D721Med (cell line): ENCODE measurements at places on chromosomes 4 and X.

DNA sequence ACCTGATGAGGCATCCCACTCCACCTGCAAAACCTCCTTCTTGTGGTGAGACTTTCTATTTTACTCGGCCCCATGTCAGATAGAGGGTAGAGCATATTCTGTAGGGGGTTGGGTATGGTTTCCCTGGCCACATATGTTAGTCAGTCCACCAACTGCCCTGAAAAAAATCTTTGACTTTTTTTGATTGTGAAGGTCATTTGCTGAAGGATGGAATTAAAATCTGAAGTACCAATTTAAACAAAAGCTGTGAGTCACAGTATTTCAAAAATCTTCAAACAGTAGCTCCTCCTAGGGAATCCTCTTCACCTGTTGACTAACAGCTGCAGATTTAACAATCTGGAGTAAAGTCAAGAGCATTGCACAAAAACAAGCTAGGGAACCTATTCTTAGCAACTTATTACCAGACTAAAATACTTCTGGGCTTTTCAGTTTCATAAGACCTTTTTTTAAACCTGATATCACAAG, 8.0 kb upstream of the CCDC110 start:
- DNase-seq, result no peak

DNA sequence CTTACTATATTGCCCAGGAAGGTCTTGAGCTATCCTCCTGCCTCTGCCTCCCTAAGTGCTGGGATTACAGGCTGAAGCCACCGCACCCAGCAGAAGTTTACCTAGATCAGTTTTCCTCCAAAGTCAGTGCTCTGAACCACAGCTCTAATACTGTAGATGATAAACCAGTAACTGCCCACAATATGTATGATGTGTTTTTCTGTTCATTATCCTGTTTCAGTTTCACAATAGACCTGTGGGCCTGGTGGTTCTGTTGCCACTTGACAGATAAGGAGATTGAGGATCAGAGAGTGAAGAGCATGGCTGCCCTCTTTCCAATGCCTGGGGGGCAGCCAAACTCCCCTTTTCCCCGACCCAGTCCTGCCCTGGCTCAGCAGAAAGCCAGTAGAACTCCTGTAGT, 87.0 kb downstream of the EFNB1 start:
- no peak for DNase-seq

- no peak for DNase-seq
Measured at GRCh38 chrX:101452056-101452455, 33.2 kb upstream of the ARMCX4 start.

DNA sequence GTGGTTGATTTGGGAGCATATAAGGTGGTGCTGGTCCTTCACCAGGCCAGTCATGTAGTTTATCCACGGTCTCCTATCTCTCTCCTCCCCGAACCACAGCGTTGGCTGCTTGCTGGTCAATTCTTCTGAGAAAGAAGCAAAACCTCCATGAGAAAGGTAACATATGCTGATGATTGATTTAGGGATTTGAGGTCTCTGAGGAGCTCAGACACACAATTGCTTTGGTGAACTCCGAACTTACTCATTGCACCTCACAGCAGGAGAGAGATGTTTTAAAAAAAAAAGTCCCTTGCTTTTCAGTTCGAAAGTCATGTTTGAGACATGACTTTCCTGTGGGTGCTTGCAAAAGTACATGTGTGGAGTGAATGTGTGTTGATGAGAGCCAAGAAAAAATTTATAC, 100.2 kb downstream of the TSPAN7 start:
- no peak for DNase-seq

- no peak for DNase-seq
Measured at GRCh38 chrX:16112428-16112827, 10.9 kb upstream of the GRPR start.

GRCh38 chrX:114058988-114059418, 524.9 kb upstream of the HTR2C start:
- DNase-seq, result no peak

DNA sequence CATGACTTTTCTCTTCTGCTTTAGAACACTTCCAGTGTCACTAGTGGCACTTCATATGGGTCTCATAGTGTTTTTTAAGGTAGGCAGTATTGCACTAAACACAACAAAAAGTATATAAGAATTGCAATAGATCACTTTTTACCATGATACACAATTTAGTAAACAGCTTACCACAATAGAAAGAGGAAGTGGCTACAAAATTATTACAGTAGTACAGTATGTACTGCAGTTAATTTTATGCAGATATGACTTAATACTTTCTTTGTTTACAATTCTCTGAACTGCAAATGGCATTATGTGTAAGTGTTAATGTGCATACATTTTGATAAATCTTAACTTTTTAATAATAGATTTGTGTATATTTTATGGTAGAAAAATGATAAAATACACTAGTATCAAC, 157.3 kb downstream of the RRAGB start:
- no peak for DNase-seq

GRCh38 chr4:139223682-139224317, 46.8 kb upstream of the ELF2 start:
- no peak for DNase-seq

- no peak for DNase-seq
Measured at GRCh38 chr4:36609661-36610060, 328.2 kb downstream of the DTHD1 start.

DNA sequence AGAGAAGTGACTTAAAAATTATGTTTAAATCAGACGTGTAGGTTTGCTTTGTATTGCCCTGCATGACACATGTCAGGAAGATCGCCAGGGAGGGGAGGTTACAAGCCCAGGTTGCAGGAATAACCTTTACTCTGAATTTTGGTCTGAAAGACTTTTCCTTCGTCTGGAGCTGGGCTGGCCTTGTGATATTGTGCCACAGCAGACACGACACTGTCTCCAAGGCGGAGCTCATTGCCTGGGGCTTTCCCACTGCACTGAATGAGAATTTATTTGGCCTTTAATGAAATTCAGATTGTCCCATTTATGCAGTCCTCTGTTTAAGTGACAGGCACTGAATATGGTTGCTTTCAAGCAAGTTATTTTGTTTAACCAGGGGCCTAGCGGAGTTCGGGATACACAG, 45.1 kb downstream of the RHOH start:
- DNase-seq, result no peak

DNA sequence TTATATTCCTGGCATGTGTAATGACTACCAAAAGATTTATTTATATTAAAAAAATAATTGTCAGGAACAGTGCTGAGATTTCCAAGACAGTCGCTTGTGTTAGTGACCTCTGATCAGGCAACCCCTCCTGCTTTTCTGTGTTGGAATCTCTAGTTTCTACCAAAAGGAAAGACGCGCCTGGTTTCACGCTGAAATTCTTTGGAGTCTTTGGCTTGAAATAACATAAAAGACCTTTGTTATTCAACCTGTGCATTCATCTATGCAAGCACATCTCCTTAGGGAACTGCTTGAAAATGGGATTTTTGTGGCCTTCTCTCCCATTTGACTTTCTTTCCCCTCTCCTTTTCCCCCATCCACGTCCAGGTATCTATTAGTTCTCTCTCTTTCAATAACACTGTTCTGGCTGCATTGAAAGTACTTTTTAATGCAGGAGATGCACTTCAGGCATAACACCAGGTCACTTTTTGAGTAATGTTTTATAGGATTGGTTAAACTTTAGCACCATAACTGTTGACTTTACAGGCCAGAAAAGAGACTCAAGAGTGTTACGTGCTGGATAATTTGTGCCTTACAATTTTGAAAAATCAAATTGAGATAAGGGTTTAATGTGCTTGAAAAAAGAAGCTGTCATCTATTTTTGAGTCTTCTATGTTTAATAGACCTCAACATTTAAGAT, 172.7 kb downstream of the GPAT3 start:
- no peak for DNase-seq

DNA sequence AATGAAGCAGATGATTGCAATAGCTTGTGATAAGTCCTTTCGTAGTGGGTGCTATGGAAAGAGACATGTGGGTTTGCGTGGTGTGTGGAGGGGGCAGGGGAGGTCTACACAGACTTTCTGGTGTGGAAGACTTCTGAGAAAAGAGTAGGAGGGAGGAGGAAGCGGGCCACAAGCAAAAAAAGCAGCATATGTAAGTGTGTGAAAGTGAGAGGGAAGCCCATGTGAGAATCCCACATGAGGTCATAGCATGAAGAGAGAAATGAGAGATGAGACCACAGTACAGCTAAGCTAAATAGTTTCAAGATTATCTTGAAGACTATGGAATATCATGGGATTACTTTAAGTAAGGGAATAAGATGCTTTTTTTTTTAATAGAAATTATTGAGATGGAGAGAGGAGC, 2039.9 kb upstream of the TENM3 start:
- no peak for DNase-seq

- no peak for DNase-seq
Measured at GRCh38 chr4:13903901-13904300, 276.4 kb upstream of the BOD1L1 start.

- DNase-seq, result no peak
Measured at GRCh38 chrX:20454117-20454516, 187.4 kb upstream of the RPS6KA3 start.

DNA sequence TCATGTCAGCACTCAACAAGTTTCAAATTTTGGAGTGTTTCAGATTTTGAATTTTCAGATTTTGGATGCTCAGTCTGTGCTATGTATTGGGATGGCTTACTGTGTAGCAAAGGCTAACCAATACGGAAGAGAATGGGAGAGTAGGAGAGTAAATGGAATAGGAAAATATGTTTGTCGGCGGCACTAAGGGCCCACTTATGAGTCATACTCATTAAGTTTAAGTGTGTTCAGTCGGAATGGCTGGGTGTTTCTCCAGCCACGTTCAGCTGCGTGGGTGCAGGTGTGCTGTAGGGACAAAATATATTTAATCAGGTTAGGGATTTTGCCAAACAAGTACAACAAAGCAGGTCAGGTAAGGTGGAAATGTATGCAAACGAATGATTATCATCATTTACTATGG, 13.6 kb downstream of the FTHL17 start:
- DNase-seq, result no peak

DNA sequence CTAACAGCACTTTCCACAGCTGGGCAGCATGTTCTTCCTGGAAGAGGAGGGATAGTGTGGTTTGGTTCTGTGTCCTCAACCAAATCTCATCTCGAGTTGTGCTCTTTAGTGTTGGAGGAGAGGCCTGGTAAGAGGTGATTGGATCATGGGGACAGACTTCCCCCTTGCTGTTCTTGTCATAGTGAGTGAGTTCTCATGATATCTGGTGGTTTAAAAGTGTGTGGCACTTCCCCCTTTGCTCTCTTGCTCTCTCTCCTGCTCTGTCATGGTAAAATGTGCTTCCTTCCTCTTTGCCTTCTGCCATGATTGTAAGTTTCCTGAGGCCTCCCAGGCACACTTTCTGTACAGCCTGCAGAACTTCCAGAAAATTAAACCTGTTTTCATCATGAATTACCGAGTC, 133.7 kb upstream of the NDP start:
- no peak for DNase-seq

GRCh38 chr4:169565606-169566005, 46.8 kb downstream of the NEK1 start:
- DNase-seq, result no peak

DNA sequence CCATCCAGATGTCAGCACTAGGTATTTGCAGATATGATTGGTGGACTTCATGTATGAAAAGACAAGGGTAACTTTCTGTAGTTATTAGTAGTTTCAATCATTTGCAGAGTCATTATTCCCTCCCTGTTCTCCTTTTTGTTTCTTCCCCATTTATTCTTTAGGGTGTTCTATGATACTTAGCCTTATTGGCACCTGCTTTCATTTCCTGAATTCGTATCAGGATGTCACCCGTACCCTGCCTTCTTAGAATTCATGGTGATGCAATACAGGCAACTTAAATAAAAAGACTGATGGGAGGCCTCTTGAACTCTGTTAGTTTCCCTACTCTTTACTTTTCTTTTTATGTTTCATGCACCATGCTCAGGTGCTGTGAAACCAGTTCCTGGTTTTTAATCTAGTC, 24.2 kb downstream of the MAGED1 start:
- no peak for DNase-seq

- DNase-seq, result no peak
Measured at GRCh38 chr4:82194329-82194728, 179.5 kb downstream of the HNRNPD start.
